Globus pallidus (tissue), 1 donor: ENCODE measurements at places on chromosomes 1 and 21.

GRCh38 chr1:151193856-151194255 is 3.9 kb upstream of the VPS72 start:
- no peak for DNase-seq

GRCh38 chr1:212958175-212958574 is 7.8 kb downstream of the VASH2 start:
- no peak for DNase-seq

GRCh38 chr1:171352554-171352953 is 38.6 kb downstream of the FMO4 start:
- DNase-seq = no peak

DNA sequence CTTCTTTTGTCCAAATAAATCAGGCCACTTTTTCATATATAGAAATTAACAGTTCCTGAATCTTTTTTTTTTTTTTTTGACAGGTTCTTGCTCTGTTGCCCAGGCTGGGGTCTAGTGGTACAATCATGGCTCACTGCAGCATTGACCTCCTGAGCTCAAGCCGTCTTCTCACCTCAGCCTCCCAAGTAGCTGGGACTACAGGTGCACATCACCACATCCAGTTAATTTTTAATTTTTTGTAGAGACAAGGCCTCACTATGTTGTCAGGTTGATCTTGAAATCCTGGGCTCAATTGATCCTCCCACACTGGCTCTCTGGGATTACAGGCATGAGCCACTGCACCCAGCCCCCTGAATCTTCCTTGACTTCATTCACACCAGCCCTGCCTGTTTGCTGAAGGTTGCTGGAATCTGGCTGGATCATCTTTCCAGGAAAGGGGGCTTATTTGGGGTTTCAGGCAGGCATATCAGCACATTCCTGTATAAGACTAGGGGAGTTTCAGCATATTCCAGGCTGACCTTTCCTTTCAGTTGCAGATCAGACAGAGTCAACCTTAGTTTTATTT is 78.2 kb upstream of the ARHGAP29 start:
- DNase-seq = no peak

- DNase-seq = peak; percentile 72
Observed at GRCh38 chr1:46616277-46617107, at the start of gene MOB3C. Gene MOB3C, minus strand, starts transcription at chr1:46616811. Its CDS starts 3,490 bp downstream, at chr1:46613321.

DNA sequence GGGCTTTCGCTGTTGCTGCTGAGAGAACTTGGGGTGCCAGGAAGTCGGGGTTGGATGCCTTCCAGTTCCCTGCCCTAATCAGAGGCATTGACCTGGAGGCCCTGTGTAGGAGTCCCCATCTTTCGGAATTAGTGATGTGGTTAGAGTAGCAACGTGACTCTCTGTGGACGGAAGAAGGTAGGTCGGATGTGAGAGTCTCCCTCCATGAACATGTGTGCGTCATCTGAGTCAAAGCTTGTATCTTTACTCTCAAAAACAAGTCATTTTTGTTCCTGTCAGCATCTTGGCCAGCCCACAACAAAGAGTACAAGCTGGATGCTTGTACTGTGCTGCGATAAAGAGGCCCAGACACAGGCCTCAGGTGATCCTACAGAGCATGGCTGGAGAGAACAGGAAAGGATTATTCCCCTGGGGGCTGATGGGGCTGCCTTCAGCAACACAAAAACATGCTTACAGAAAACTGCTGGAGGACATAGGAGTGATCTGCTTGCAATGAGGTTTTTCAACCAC is 31.0 kb upstream of the IL10 start:
- DNase-seq = no peak

DNA sequence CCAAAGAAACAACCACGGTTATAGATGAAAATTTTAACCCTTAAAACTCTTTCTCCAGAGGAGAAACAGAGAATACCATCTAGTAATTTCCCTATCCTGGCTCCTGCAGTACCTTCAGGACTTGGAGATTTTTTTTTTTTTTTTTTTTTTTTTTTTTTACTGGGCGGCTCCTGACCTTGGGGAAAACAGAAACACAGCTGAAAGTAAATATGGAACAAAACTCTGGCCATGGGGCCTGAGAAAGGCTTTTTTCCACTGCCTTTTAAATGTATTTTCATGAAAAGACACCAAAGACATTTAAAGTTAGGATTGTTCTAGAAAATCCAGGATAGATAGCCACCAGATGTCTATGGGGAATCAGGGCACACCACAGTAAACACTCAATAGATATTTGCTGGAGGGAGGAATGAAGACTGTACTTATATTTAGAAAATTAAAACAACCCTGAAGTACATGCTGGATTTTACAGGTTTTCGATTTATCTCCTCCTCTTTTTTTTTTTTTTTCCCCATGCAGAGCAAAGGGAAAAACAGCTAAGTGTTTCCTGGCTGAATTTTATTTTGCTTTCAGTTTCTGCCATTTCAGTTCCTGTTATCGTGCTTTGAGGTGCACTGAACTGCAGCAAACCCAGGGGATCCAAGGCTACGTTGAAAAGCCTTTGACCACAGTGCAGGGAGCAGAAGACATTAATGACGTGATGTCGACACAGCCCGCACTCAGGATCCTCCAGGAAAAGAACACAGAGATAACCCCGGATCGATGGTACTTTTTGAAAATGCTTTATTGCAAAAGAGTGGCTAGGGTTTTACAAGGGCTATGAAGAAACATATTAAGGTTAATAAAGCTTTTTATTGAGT is 35.7 kb upstream of the CNN3 start:
- peak; percentile 17 for DNase-seq

- DNase-seq = no peak
Observed at GRCh38 chr1:39808784-39809517, 20.3 kb upstream of the BMP8B start.

DNA sequence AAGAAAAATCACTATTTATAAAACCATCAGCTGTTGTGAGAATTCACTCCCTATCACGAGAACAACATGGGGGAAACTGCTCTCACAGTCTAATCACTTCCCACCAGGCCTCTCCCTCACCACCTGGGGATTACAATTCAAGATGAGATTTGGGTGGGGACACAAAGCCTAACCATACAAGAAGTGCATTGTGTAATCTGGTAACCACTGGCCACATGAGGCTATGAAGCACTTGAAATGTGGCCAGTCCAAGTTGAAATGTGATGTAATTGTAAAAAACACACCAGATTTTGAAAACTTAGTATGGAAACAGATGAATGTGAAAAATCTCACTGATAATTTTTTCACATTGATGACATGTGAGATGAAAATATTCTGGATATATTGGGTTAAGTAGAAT is 293.8 kb downstream of the TTLL7 start:
- DNase-seq = no peak

- DNase-seq = peak; percentile 85
Observed at GRCh38 chr1:203327684-203328457, 22.6 kb downstream of the BTG2 start.

DNA sequence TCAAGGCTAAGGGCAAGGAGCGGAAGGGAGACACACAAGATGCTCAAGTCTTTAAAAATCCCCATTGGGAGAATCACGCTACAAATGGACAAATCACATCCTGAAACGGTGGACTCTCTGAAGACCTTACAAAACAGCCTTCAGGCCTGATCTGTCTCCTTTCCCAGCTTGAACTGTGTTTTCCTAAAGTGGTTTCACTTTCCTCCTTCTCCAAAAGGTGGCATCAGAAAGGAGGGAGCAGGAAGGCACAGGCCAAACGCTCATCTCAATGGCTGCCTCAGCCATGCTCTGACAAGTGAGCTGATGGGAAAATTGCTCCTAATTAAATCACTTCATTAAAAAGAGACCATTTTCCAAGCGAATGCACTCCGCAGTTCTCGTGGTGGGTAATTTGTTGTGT is 47.7 kb downstream of the UTP25 start:
- peak; percentile 55 for DNase-seq

DNA sequence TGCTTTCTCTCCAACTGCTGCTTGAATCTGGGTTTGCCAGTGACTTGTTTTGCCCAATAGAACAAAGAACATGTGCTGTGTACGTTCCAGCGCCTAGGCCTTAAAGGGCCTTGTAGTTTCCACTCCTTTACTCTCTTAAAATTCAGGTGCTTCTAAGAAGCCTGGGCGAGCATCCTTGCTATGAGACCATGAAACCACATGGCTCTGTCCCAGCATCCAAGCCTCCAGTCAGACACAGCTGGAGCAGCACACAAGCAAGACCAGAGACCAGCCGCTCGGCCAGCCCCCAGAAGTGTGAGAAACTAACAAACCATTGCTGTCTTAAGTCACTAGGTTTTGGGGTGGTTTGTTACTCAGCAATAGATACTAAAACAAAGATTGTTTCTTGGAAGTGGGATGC is 15.1 kb downstream of the PLEKHO1 start:
- no peak for DNase-seq

DNA sequence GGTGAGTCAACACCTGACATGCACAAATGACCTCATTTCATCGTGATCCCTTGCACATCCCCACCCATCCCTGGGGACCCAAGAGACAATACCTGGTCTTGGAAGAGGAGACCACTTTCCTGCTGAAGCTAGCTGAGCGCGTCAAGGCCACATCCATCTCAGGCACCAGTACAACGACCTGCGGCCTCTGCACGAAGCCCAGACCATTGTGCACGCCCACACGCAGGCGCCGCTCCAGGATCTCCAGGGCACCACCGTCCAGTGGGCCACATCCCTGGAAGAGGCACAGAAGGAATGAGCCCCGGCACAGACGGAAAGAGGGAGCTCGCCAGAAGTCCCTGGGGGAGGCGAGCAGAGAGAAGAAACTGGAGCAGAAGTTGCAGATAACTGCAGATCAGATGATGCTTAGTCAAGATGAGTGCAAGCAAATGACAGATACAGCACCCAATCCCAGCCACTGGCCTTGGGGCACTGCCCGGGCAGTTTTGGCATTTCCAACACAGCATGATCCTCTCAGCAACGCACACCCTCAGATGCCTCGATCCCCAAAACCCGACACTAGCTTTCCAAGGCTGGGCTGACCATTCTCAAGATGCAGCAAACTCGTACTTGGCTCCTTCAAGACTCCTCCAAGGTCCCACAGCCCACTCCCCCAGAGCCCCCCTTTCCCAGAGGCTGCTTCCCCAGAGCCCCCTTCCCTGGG is 44.1 kb downstream of the NPHP4 start:
- no peak for DNase-seq

DNA sequence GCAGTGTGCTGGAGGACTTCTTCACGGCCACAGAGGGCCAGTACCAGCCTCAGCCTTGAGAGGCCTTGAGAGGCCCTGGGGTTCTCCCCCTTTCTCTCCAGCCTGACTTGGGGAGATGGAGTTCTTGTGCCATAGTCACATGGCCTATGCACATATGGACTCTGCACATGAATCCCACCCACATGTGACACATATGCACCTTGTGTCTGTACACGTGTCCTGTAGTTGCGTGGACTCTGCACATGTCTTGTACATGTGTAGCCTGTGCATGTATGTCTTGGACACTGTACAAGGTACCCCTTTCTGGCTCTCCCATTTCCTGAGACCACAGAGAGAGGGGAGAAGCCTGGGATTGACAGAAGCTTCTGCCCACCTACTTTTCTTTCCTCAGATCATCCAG is 6.2 kb upstream of the HDAC1 start:
- no peak for DNase-seq

DNA sequence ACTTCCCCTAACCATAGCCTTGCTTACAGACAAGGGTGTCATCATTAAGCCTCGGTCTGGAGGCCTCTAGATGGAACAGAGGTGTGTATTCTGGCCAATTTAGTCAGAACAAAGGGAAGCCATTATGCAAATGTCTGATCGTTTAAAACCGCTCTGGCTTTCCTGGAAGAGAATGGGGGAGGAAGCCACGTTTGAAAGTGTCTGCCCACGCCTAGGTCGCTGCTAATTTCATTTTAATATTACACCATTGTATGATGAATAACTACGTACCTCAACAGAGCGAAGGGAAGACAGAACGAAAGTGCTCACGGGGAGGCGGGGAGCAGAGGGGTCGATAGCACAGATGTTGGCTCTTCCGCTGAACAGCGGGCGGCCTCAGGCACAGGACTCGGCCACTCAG is 41.1 kb upstream of the CSF3R start:
- DNase-seq = no peak

- no peak for DNase-seq
Observed at GRCh38 chr1:231157311-231157710, 4.5 kb upstream of the TRIM67 start.
